ENCODE measurements at places on chromosomes 5 and 9. TPM values are rescaled to one million over a fixed set of nuclear protein-coding genes. Genes with fewer than 3 reads are reported as not detected.

IFNA13 gene
- not detected for total RNA-seq

SLC25A2 gene
- total RNA-seq, result 1.3 TPM

SHB gene
- 1.1 TPM for total RNA-seq

SV2C gene
- 0.03 TPM for total RNA-seq

DNA sequence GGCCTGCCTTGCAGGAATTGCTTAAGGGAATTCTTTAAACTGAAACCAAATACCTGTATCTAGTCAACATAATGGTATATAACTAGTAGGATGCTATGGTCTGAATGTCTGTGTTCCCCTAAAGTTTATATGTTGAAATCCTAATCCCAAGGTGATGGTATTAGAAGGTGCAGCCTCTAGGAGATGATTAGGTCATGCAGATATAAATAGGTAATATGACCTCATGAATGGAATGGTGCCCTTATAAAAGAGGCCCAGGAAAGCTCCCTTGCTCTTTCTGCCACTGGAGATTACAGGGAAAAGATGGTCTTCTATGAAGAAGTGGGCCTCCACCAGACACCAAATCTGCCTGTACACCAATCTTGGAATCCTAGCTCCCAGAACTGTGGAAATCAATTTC, 7.4 kb upstream of the KIAA1958 start:
- no peak for DNase-seq

GRCh38 chr5:154088801-154089200, 50.0 kb downstream of the MFAP3 start:
- DNase-seq, result no peak

DNA sequence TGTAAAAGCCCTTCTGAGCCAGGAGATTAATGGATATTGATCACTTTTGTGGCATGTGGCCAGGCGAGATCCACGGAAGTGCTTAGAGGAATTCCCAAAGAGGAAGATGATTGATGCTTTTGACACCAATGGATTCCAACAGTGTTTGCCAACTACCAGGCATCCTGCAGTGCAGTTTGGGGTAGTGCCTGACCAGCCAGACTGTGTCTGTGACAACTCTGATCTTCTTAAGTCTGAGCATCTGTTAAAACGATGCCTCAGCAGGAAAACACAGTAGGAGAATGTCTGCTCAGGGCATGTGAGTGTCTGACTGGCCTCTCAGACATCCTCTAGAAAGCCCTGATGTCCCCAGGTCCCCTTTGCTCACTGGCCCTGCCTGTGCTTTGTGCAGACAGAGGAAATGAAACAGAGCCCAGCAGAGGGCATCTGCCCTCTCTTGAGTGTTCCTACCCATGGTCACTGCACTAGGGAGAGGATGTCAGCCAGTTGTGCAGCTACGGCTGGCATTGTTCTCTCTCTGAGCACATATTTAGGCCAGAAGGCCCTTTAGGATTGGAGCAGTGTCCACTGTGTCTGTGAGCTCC, 57.0 kb downstream of the TRPC7 start:
- DNase-seq, result no peak

DNA sequence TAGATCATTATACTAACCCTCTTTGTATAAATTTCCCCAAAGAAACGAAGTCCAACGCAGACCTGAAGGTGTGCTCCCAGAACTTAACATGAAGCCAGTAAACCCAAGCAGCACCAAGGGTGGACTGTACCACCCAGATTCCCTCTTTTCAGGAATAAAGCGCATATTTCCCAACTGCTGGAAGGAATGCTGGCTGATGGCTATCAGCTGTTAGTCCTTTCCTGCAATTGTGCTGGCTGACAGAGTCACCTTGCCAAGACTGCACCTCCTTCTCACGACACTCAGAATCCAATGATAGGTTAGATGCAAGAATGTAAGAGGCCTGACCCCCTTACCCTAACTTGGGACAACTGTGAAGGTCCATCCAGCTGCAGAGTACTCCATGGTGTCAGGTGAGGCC, 93.9 kb downstream of the MAPKAP1 start:
- no peak for DNase-seq

GRCh38 chr9:126965077-126965476, 50.5 kb downstream of the RALGPS1 start:
- DNase-seq, result no peak

DNA sequence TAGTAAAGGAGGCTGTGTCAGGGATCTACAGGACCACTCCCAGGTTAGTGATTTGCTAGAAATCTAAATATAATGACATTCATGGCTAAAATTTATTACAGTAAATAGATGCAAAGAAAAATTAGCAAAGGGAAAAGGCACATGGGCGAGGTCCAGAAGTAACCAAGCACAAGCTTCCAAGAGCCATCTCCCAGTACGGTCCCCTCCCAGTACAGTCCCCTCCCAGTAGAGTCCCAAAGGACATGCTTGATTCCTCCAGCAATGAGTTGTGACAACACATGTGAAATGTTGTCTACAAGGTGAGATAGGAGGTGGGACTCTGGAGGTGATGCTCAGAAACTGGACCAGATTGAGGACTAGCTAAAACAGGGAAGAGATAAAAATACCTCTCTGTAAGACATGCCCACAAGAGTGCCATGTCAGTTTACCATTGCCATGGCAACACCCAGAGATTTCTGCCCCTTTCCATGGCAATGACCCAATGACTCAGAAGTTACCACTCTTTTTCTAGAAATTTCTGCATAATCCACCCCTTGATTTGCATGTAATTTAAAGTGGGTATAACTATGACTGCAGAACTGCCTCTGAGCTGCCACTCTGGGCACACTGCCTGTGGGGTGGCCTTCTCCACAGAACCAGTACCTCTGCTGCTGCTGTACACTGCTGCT, 27.9 kb upstream of the CEMIP2 start:
- no peak for DNase-seq

DNA sequence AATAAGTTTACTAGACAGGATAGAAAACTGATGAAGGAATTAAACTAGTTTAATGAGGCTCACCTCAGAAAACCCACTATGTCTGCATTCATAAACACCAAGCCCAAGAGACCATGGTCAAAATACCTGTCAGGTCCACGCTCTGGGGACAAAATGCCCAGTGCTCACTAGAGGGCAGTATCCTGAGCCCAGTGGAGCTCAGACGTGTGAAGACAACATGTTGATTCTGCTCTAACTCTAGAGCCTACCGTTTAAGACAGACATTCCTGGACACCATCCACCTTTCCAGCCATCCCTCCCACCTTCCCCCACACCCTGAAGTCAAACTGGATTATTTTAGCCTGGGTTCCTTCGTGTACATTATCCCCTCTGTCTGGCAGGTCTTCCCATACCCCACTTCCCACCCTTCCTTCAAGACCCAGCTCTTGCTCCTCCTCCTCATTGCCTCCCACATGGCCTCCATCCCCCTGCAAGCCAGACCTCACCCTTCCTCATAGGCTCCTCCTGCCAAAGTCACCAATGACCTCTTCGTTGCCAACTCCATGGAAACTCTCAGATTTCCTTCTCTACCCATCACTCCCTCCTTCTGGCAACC, 142.3 kb upstream of the FSTL4 start:
- no peak for DNase-seq

DNA sequence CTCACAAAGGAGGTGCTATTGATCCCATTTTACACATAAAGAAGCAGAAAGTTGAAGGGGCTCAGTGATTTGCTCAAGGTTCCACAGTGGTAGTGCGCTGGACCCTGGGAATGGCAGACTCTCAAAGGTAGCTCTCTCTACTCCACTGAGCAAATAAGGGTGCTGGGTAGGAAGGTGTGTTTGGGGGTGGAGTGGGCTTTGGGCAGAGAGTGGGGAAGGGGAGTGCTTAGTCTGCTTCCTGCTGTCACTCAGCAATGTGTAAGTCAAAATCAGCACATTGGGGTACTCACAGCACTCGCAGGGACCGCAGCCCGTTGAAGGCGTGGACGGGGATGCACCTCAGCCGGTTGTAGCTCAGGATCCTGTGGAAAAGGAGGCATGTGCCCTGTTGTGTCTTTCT, 142.8 kb upstream of the PANK3 start:
- DNase-seq, result no peak

GRCh38 chr9:134226221-134226930, 62.0 kb upstream of the RNU6ATAC start:
- DNase-seq, result no peak

DNA sequence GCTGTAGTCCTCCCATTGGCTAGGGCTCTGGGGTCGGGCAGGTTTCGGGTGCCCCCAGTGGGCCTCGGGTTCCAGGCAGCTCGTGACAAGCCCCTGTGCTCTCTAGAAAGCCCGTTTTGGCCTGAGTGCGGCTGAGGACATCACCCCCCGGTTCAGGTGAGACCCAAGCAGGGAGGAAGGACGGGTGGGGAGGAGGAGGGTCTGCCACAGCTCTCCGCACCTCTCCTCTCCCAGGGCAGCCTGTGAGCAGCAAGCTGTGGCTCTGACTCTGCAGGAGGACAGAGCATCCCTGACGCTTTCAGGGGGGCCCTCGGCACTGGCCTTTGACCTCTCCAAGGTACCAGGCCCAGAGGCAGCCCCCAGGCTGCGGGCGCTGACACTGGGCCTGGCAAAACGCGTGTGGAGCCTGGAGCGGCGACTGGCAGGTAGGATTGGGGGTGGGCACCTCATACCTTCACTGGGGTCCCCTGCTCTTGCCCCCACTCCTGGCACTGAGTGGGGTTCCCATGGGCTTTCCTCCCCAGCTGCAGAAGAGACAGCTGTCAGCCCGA, 672 bp downstream of the PAXX start:
- no peak for DNase-seq
